Ecto neural progenitor cell (in vitro differentiated cells): ENCODE measurements at places on chromosomes 11 and 22.

DNA sequence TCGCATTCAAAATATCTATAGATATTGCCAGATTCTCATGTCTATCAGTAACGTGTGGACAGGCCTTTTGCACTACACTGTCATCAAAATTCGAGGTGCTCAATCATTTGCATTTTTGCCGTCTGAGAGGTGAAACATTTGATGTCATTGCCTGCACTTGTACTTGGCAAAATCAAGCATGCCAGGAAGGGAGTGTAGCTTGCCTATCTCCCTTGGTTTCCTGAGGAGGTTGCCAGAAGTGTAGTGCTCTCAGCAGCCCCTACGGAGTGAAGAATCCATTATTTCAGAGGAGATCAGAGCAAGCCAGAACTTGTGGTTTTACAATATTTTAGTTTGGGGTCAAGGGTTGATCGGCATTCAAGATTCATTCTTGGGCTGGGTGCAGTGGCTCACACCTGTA is 30.2 kb upstream of the APOL5 start:
- no peak for DNase-seq

GRCh38 chr11:17561111-17561415 is 14.0 kb downstream of the OTOG start:
- DNase-seq: no peak

GRCh38 chr11:8035200-8035855 is 45.7 kb upstream of the TUB start:
- no peak for DNase-seq

GRCh38 chr11:74634537-74634936 is 42.2 kb downstream of the POLD3 start:
- DNase-seq: no peak

GRCh38 chr11:127027789-127028188 is 27.2 kb upstream of the KIRREL3 start:
- DNase-seq: no peak

DNA sequence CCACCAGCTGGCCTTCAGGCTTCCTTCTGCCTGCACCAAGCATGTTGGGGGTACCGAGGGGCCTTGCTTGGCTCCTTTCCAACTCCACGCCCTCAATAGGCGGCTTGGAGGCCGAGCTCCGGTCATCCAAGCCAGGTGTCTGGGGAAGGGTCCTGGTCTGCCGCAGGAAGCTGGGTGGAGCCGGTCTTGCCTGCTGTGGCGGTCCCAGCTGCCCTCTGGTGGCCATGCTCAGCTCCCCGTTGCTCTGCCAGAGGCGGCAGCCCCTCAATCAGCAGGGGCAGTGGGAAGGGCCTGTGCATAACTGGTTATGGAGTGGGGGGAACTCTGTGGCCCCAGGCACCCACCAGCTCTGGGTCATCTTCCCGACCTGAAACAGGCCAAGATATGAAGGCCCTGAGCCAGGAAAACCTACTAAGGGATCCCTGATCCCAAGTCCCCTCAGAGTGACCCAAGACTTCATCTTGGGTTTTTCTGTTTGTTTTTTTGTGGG is 3.2 kb downstream of the ARVCF start:
- DNase-seq: peak; percentile 88

GRCh38 chr11:34926101-34926830 is 9.8 kb downstream of the PDHX start:
- no peak for DNase-seq

DNA sequence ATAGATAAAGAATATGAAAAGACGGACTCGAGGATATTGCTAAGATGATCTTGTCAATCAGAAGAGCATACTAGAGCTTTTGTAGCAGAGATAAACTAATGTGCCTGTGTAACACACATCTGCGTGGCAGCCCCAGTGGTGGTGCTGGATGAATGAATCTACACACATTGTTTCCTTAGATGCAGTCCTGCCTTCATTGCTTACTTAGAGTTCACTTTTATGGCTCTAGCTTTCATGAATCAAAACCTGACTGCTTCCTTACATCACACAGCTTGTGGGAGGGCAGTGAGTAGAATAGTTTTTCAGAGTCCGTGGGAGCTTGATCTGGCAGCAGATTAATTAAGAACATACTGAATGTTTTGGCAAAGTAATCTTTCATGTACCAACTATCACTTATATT is 83.7 kb downstream of the EXT2 start:
- no peak for DNase-seq

DNA sequence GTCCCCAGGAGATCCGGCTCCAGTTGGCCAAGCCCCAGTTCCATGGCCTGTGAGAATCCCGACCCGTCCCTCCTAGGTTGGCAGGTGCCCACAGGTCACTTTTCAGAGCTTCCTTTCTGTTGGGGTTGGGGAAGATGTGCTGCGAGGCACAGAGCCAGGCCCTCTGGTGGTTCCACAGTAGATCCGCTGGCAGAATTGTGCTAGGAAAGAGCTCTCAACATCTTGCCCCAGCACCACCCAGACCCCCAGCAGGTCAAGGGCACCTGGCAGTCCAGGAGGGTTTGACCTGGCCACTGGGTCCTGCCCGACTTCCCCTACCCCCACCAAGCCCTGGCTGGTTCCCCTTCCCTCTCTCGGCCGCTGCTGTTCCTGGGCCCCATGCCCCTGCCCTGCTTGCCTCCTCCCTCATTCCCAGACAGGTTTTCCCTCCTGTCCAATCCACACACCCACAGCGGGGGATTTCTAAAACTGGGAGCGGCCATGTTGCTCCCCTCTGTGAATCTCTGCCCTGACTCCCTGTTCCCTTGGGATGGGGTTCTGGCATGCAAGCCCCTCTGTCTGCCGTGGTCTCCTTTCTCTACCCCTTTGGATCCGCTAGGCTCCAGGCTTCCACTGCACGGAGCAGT is 26.2 kb upstream of the GCAT start:
- no peak for DNase-seq

- DNase-seq: no peak
These were observed 12.5 kb downstream of the VPS26B start for GRCh38 chr11:134236834-134237556.

DNA sequence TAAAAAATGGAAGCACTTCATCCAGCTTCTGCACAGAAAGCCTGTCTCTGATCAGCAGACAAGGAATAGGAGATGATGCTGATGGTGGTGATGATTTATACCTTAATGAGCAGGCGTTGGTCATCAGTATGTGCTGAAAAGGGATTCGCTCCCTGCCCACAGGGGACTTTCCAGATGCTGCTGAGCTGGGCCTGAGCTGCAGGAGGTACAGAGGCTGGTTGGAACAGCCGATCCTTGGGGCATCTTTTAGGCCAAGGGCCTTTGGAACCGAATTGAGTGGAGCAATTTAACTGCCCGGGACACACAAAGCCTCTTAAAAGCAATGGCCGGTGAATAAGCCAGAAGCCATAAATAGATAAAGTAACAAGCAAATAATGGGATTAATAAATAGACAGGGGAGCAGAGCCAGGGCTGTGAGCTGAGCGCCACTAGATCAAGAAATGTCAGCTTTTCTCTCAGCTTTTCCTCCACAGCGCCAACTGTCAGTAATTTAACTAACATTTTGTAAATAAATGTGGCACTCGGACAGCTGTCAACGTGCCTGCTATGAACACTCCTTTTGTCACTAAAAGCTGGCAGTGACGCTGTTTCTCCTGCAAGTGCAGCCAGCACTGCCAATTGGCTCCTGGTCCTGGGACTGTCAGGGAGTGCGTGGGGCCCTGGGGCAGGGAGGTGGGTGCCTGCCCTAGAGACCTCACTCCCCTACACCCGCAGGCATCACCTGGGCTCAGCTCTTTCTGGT is 562.3 kb downstream of the NTM start:
- no peak for DNase-seq

DNA sequence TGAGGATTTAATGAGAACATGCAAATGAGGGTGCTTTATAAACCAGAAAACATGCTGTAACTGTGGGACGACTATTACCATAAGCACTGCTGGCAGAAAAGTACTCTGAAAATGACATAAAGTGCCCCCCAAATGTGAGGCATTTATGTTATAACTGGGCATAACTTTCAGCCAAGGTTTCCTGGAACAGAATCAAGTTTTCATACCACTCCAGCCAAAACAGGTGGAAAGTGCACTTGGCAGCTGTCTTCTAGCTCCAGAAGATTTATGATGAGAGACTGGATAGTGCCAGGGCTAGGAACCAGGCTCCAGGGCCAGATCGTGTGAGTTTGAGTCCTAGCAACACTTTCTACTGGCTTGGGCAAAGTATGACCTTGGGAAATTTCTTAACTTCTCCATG is 339.2 kb downstream of the TENM4 start:
- DNase-seq: no peak

GRCh38 chr22:48975316-48975741 is 852.3 kb downstream of the BRD1 start:
- no peak for DNase-seq

GRCh38 chr11:6413791-6414201 is 5.1 kb downstream of the APBB1 start:
- no peak for DNase-seq

DNA sequence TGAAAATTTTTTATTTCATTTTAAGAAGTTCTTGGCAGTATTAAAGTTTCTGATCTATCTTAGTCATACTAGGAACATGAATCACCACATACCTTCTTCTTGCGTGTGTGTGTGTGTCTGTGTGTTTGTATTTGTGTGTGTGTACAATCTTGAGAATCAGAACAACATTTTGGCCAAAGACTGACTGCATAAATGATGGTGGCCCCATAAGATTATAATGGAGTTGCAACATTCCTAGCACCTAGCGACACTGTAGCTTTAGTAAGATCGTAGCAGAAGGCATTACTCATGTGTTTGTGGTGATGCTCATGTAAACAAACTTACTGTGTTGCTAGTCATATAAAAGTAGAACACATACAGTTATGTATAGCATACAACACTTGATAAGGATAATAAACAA is 205.4 kb downstream of the FAM76B start:
- DNase-seq: no peak

GRCh38 chr11:119480380-119481020 is 57.5 kb upstream of the THY1 start:
- DNase-seq: peak; percentile 47

- DNase-seq: no peak
These were observed 21.8 kb downstream of the CACNA1I start for GRCh38 chr22:39592081-39593065.

- no peak for DNase-seq
These were observed 498.9 kb downstream of the BRD1 start for GRCh38 chr22:49328630-49329405.

DNA sequence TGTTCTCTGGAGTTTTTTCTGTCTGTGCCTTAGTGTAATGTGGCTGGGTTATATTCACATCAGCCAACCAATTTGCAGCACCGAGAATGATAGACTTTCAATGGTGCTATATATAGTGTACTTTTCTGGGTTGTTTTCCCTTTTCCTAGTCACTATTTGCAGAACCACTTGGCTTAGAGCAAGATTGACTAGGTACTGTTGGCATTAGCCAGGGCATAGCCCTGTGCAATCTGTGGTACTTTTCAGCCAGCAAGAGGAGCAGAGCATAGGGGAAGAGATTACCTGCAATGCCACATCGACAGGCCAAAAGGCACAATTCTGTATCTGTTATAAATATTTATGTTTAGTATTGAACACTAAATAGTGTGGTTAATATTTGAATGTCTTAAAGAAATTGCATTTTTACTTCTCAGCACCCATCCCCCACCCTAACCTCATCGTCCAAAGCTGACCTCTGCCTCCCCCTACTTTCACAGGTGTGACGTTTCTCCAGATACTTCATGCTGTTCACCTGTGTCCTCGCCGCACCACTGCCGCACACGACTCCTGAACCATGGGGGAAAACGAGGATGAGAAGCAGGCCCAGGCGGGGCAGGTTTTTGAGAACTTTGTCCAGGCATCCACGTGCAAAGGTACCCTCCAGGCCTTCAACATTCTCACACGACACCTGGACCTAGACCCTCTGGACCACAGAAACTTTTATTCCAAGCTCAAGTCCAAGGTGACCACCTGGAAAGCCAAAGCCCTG is 51.4 kb downstream of the MICAL2 start:
- no peak for DNase-seq

- peak; percentile 84 for DNase-seq
These were observed 5.7 kb upstream of the SULT4A1 start for GRCh38 chr22:43867839-43868635.

GRCh38 chr11:78768971-78769370 is 194.3 kb upstream of the NARS2 start:
- no peak for DNase-seq

DNA sequence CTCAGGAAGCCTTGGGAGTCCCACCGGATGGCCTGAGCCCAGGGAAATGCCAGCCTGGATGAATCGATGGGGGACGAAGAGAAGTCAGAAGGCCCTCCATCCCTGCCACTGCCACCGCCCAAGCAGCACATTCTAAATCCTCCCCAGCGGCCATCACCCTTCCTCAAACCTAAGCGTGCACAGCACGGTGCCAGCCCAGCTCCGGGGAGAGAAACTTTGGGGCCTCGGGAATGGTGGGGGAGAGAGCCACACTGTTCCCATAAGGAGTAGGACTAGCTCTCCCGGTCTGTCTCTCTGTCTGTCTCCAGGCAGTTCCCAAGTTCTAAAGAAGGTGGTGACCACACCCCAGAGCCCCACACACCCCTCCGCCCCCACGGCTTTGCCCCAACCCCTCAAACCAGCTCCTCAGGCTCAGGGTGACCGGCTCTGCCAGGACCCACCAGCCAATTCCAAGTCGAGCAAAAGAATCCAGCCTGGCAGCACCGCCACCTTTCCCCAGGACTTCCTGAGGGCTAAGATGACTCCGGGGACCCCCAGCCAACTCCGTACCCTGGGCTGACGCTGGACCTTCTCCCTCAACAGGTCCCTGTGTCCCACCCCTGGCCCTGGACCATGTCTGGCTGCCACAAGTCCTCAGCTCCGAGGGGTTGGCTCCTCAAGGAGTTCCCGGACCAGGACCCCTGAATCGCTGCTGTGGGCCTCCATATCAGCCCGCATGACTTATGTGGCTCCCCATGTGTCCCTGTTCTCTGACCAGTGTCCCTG is 2.7 kb downstream of the AHNAK start:
- peak; percentile 50 for DNase-seq

- DNase-seq: no peak
These were observed 25.6 kb downstream of the FLI1 start for GRCh38 chr11:128719556-128719824.

DNA sequence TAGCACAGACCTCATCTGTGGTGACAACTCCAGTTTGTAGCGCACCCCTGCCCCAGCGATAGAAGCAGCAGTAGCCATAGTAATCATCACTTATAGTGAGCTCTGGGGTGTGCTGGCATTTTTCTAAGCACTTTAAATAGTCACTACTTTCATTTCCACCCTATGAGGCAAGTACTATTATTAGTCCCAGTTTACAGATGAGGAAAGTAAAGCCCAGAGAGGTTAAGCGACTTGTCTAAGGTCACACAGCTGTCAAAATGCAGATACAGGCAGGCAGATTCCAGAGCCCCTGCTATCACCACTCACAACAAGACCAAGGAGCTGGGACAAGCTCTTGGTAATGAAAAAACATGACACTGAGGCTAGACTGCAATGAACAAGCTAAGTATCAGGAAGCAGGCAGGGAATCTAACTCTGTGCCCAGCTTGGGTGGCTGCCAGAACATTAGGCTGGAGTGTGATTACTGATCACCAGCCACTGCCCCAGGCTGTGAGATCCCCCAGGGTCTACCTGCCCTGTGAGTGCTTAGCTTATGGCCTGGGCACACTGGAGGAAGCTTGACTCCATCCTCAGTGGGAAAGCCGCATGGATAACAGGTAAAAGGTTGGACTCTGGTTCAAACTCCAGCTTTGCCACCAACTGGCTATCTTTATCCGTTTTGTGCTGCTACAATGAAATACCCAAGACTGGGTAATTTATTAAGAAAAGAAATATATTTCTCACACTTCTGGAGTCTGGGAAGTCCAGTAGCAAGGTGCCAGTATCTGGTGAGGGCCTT is 561.1 kb downstream of the MN1 start:
- no peak for DNase-seq
